Esophagus muscularis mucosa (tissue), 4 donors: ENCODE measurements at places on chromosomes 7 and 10. TPM values are rescaled to one million over a fixed set of nuclear protein-coding genes. Genes with fewer than 3 reads are reported as not detected.

SPDYE16 gene
- total RNA-seq: 0.19 TPM

CALHM3 gene
- not detected for total RNA-seq

TM9SF3 gene
- total RNA-seq: 72.0 TPM

PDAP1 gene
- total RNA-seq: 85.9 TPM

NYAP1 gene
- total RNA-seq: 2.1 TPM

SPOCK2 gene
- 8.8 TPM for total RNA-seq

ASAH2 gene
- 0.17 TPM for total RNA-seq

STEAP1B gene
- total RNA-seq: 1.6 TPM

SMURF1 gene
- 26.0 TPM for total RNA-seq

TSPAN33 gene
- total RNA-seq: 5.0 TPM

ZNF727 gene
- total RNA-seq: 4.6 TPM

CDC14C gene
- not detected for total RNA-seq

FZD1 gene
- total RNA-seq: 12.0 TPM

TRIM50 gene
- total RNA-seq: not detected

CNNM2 gene
- total RNA-seq: 4.0 TPM

FXYD4 gene
- not detected for total RNA-seq

TFEC gene
- 4.6 TPM for total RNA-seq

ACBD7 gene
- total RNA-seq: 2.2 TPM

KIAA1217 gene
- total RNA-seq: 12.0 TPM

RALA gene
- 24.9 TPM for total RNA-seq
